ENCODE measurements at places on chromosomes 12 and 14.

DNA sequence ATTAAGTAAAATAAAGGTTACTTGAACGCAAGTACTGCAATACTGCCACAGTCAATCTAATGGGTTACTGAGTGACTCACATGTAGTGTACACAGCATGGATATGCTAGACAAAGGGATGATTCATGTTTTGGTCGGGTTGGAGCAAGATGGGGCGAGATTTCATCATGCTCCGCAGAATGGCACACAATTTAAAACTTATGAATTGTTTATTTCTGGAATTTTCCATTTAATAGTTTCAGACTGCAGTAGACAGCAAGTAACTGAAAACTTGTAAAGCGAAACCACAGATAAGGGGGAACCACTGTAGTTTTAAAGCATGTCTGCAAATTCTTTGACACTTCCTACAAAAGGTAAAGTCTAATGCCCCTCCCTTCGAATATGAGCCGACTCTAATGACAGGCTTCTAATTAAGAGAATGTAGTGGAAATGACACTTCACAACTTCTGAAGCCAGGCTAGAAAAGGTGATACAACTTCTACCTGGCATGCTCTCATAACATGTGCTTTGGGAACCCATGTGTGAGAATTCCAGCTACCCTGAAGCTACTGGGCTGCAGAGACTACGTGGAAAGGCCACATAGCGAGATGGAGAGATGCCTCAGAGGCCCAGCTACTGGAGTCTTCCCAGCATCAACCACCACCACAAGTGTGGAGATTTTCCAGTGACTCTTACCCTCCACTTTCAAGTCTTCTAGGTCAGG, 13.9 kb upstream of the TCP11L2 start:
- H3K4me3 ChIP-seq: no peak overlapping the region
- H3K27me3 ChIP-seq: no peaks in the 10 kb centered on the region
- no peaks in the 10 kb centered on the region for H3K36me3 ChIP-seq
- no peak for DNase-seq
- no peak overlapping the region for H3K27ac ChIP-seq

GRCh38 chr14:102063109-102063807, 23.6 kb downstream of the HSP90AA1 start:
- H3K27ac ChIP-seq: no peak overlapping the region
- peak; percentile 66 for DNase-seq
- no peak overlapping the region for H3K4me3 ChIP-seq
- no peaks in the 10 kb centered on the region for H3K27me3 ChIP-seq
- H3K36me3 ChIP-seq: no peaks in the 10 kb centered on the region

- no peak overlapping the region for H3K4me3 ChIP-seq
- H3K4me1 ChIP-seq: no peaks in the 10 kb centered on the region
- no peaks in the 10 kb centered on the region for H3K27me3 ChIP-seq
Measured at GRCh38 chr14:90604356-90604755, 207.5 kb downstream of the CALM1 start.

DNA sequence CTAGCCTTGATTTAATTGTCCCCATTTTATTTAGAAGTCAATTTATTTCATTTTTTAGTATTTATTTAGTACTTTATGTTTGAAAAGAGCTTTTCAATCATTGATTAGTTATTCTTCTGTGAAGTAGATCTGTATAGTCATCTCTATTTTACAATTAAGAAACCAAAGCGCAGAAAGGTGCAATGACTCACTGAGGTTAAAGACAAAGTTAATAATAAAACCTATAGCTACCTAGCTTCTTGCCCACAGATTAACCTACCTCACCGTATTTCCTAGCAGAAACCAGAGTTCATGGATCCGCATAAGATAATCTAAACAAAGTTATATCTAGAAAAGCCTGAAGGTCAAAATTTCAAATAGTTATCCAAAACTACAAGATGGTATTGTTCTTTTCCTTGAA, 176.4 kb downstream of the GRIN2B start:
- no peaks in the 10 kb centered on the region for H3K27me3 ChIP-seq
- no peaks in the 10 kb centered on the region for H3K36me3 ChIP-seq
- H3K4me1 ChIP-seq: no peaks in the 10 kb centered on the region
- no peak overlapping the region for H3K4me3 ChIP-seq

GRCh38 chr12:46407361-46407760, 34.8 kb upstream of the SLC38A2 start:
- H3K36me3 ChIP-seq: no peaks in the 10 kb centered on the region
- H3K27me3 ChIP-seq: no peaks in the 10 kb centered on the region
- H3K27ac ChIP-seq: no peak overlapping the region

GRCh38 chr12:12108441-12109058, 37.8 kb downstream of the BCL2L14 start:
- H3K4me3 ChIP-seq: no peak overlapping the region
- no peak for DNase-seq
- no peaks in the 10 kb centered on the region for H3K36me3 ChIP-seq
- no peak overlapping the region for H3K27ac ChIP-seq
- H3K27me3 ChIP-seq: no peaks in the 10 kb centered on the region

DNA sequence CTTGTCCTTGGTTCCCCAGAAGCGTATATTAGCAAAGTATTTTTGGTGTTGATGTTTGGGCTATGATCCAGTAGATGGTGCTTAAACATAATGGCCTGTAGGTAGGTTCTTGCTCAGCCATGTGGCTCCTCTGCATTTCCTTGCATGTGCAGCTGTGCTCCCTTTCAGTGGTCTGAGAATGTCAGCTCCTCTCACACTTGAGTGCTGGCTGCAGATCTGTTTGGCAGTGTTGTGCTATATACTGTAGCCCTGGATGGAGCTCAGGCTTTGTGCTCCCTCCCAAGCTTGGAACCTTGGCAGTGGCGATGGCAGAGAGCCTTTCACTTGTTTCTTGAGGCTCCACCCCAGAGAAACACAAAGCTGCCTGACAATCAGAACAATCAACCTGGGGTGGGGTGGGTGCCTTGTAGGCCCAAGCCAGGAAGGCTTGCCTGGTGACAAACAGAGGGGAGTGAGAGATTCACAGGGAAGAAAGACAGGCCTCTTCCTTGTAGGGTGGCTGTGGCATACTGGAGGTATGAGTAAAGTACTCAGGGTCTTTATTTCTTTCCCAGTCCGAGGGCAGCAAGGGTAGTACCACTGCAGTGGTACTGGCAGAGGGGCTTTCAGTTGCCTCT, 255.3 kb downstream of the RAD51B start:
- H3K4me3 ChIP-seq: no peak overlapping the region
- no peak for DNase-seq
- no peaks in the 10 kb centered on the region for H3K27me3 ChIP-seq
- no peak overlapping the region for H3K27ac ChIP-seq
